ENCODE measurements at places on chromosomes 4 and X. TPM values are rescaled to one million over a fixed set of nuclear protein-coding genes. Genes with fewer than 3 reads are reported as not detected.

CHRDL1 gene
- total RNA-seq, result not detected

CXXC4 gene
- 6.8 TPM for total RNA-seq

COQ2 gene
- total RNA-seq, result 9.0 TPM

FATE1 gene
- not detected for total RNA-seq

NPNT gene
- not detected for total RNA-seq

CLCN4 gene
- 4.1 TPM for total RNA-seq

TEX11 gene
- total RNA-seq, result not detected

ANOS1 gene
- total RNA-seq, result 0.24 TPM

SSX2B gene
- not detected for total RNA-seq

TBC1D8B gene
- total RNA-seq, result 10.0 TPM

GAK gene
- 77.5 TPM for total RNA-seq

HOPX gene
- total RNA-seq, result 2.2 TPM

AMTN gene
- not detected for total RNA-seq

MAGEA2B gene
- not detected for total RNA-seq

TSPAN5 gene
- 55.6 TPM for total RNA-seq

CXCL6 gene
- total RNA-seq, result 48.4 TPM

TCEAL7 gene
- 30.5 TPM for total RNA-seq

GPM6B gene
- 5.3 TPM for total RNA-seq

CPZ gene
- 0.91 TPM for total RNA-seq

FAM90A26 gene
- total RNA-seq, result not detected

TCEAL6 gene
- not detected for total RNA-seq

MSMO1 gene
- total RNA-seq, result 50.4 TPM

FAM120C gene
- total RNA-seq, result 4.9 TPM

All from epithelial cell of alveolus of lung (primary cell).